ENCODE measurements at places on chromosomes 6 and 20.

DNA sequence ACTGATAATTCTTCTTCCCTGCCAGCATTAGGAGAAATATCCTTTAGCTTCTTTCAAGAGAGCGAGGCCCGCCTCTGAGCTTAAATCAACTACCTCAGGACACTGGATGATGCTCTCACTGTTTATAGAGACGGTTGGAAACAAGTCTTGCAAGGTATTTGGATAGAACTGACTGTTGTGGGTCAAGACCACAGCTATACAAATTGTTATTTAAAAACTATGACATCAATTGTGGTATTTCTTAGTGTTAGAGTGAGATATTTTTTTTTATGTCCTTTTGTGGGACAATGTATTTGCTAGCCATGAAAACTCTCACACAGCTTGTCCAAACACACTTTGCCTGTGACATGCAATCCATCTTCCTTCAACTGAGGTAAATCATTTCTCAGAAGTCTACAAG, 136.3 kb upstream of the PHACTR1 start:
- no peak for DNase-seq

- DNase-seq: no peak
Measured at GRCh38 chr6:85124472-85125354, 325.2 kb upstream of the NT5E start.

- DNase-seq: no peak
Measured at GRCh38 chr6:135935941-135936601, 84.6 kb downstream of the PDE7B start.

- DNase-seq: no peak
Measured at GRCh38 chr6:50995036-50995435, 176.4 kb downstream of the TFAP2B start.

DNA sequence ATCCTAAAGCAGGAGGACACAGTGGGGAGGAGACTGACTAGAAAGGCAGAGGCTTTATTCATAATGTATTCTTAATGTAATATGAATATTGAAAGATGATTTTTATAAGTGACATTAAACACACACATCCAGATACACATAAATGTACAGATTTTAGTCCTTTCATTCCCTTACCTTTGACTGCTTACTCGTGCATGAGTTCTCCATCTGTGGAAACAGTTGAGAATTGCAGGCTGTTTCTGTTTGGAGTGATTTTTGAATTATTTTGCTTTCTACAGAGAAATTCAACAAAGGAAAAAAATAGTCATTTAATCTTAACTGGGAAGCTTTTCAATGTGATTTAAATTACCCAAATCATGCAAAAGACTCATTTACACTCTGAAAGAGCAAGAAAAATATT, 136.5 kb downstream of the RIMS1 start:
- DNase-seq: no peak

- no peak for DNase-seq
Measured at GRCh38 chr6:124679387-124679786, 282.9 kb upstream of the RNF217 start.

DNA sequence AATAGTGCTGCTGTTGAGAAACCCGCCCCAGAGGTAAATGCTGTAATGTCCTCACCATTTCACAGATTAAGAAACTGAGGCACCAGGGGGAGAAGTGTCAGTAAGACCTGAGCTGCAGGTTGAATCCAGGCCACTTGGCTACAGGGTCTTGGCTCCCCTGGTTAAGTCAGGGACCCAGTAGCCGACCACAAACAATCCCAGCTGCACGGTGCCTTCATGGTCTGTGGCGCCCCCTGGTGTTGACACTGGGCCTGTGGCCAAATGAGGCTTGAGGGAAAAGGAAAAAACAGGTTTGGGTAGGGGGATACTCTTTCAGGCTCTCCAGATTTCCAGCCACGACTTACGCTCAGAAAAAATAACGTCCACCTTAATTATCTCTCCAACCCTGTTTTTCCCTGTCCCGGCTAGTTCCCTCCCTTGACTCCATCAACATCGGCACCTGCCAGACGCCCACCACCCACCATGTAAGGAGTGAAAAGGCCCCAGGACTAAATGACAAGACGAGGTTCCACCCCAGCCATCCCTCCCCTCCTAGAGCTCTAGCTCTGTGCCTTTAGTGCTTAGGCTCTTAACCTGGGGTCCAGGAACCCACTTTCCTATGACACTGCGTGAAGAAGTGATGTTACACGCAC, 47.7 kb upstream of the POLR1H start:
- no peak for DNase-seq

- DNase-seq: no peak
Measured at GRCh38 chr6:166929542-166930189, 26.7 kb downstream of the RNASET2 start.

DNA sequence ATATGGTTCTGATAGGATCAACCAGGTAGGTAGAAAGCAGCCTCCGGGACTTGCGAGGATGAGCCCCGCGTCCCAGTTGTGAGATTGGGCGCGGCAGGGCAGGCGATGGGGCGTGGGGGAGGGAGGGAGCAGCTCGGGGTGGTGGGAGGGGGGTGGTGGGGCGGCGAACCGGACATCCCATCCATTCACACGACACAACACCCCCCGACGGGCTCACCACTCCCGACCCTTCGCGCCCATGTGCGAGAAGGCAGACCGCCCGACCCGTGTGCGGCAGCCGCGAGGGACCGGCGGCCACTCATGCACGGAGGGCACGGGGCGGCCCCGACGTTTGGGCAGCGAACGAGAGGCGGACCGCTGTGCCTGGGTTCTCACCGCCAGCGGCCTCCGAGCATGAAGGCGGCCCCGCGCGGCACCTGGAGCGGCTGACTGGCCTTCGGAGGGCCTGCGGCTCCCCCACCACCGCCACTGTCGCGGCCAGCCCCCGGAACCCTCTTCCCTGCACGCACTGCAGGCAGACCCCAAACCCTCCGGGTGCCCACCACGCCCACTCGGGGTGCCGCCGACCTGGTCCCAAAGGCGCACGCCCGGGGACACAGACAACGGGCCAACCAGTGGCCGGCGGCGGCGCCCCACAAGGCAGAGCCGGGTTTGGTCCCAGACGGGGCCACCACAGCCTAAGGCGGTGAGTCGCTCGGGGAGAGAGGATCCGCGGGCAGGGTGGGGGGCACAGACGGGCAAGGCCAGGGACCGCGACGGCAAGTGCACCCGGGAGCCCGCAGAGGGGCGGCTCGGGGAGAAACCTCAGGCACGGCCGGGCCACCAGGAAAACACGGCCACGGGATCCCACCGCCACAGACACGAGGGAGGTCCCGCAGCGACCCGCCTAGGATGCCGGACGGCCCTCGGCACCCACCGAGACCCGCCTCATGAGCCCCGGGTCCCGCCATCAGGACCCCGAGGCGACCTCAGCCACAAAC, 769.2 kb upstream of the DEFB115 start:
- DNase-seq: no peak

GRCh38 chr6:39156801-39157200, 41.8 kb upstream of the SAYSD1 start:
- no peak for DNase-seq

GRCh38 chr20:50252701-50253100, 62.1 kb downstream of the CEBPB start:
- no peak for DNase-seq

GRCh38 chr6:81816380-81816779, 63.9 kb upstream of the TENT5A start:
- DNase-seq: no peak

- no peak for DNase-seq
Measured at GRCh38 chr6:136024711-136025110, 173.2 kb downstream of the PDE7B start.

- DNase-seq: no peak
Measured at GRCh38 chr20:45019027-45019761, 52.9 kb downstream of the STK4 start.

DNA sequence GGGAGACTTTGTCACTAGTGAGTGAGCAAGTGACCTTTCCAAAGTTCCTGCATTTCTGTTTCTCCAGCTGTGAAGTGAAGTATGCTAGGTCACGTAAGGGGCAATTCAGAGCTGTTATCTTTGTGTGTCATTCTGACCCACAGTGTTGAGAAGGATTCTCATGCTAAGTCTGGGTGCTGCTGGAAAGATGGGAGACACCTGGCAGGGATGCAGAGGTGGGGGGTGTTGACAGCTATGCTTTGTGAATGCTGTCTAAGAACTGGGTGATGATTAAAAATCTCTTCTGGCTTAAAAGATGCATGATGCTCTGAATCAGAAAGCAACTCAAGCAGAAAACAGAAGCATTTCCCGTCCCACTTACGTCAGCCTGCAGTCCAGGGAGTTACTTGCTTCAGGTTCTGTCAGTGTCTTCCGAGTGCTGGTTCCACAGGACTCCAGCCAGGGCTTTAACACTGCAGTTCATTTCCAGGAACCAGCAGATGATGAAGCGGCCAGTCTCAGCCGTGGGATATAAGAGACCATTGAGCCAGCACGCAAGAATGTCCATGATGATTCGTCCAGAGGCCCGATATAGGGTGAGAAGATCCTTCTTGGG, 30.9 kb upstream of the ASXL1 start:
- DNase-seq: no peak

GRCh38 chr6:43883847-43884651, 114.0 kb downstream of the VEGFA start:
- DNase-seq: no peak

DNA sequence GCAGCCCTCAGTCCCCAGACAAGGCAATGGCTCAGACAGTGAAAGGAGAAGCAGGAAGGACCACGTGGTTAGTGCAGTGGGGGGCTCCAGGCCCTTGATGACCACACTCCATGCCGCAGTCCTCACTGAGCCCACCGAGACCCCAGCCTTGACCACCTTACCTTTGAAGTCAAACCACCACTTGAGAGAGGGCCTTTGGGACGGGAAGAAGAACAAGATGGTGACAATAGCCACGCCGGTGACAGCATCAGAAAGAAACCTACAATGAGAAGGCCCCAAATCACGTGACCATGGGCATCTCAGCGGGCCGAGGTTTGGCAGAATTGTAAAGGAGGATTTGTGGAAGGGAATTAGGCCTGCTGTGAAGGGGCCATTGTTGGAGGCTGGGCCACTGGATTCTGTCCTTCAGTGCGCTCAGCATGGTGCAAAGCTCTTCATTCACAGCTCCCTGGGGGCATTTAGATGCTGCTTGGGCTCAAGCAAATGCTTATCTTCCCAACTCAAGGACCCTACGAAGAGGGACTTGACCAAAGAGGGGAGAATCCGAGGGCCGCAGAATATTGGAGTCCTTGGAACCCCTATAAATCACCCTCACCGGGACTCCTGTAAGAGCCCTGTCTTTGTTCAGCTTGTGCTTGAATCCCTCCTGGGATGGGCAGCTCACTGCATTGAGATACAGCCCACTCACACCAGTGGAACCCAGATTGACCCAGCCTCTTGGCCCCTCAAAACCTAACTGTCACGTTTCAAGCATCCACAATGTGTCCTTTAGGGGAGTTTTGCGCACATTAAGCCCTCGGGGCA, 33.2 kb upstream of the OCSTAMP start:
- DNase-seq: no peak

- DNase-seq: no peak
Measured at GRCh38 chr6:159957071-159957673, 11.7 kb upstream of the IGF2R start.

Data from T1000 (cell line).